Upper lobe of left lung (tissue), 6 donors: ENCODE measurements at places on chromosomes 5 and 9. TPM values are rescaled to one million over a fixed set of nuclear protein-coding genes. Genes with fewer than 3 reads are reported as not detected.

Gene NMUR2
- 0.37 TPM for total RNA-seq

DNA sequence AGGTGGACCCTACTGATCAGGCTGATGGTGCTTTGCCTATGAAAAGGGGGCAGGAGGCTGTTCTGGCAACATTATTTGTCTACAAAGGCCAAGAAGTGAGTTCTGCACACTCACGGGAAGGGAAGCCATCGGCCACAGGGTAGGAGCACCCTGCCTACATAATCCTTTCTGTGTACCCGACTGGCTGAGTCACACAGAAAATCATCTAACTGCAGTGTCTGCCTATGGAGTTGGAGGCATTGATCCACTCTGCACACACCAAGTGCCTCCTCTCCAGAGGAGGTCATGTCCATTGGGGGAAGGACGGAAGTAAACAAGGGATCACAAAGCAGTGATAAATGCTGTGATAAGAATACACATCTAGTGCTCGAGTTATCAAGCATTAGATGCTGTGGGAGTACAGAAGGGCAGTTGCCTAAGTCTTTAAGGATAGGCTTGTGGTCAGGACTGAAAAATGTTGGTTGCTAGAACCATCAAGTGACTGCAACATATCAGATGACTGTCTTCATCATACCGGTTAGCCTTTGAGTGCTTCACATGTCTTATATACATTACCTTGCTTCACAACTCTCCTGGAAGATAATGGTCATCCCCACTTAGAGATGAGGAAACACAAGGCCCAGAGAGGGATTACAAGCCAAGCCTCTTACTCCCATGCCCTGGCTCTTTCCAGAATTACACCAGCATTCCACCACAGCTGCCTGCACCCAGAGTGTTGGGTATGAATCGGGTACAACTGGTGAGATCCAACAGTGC is 1.3 kb upstream of the SLC2A8 start:
- H3K27ac ChIP-seq: no peak overlapping the region
- H3K4me3 ChIP-seq: peak overlapping the region; percentile 93
- no peaks in the 10 kb centered on the region for H3K27me3 ChIP-seq
- H3K4me1 ChIP-seq: peaks cover 20% of the 10 kb centered on the region

DNA sequence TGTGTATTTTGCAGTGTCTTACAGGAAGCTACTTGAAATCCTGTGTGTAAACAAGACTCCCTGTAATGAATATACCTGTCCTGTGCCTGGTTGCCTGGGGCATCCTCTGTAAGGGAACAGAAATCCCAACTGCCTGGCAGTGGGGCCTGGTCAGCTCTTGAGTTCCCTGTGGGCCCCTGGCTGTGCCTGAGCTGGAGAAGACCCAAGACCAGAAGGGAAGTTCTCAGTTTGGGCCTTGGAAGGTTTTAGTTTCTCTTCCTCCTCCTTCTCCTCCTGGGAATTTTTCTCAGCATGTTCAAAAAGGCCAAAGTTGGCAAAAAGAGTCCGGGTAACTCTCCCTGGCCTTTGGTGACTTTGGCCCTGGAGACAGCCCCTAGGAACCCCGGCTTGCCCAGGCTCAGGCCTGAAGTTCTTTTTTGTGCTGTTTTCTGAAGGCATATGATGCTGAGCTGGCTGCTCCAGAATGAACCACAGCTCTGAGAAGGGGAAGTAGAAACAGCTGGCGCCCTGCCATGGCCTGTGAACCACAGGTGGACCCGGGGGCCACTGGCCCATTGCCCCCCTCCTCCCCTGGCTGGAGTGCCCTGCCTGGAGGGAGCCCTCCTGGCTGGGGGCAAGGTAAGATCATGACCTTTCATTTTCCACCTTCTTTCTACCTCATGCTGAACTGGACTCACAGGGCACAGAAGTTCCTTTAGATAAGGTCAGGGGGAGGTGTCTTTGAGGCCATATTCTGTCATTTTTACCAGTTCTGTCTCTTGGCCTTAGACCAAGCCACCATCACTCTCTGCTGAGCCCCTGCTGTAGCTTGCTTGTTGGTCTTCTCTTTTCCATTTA is 5.8 kb downstream of the TMEM268 start:
- H3K27ac ChIP-seq: peak overlapping the region; percentile 82
- no peaks in the 10 kb centered on the region for H3K36me3 ChIP-seq
- no peak overlapping the region for H3K4me3 ChIP-seq
- H3K27me3 ChIP-seq: no peaks in the 10 kb centered on the region

DNA sequence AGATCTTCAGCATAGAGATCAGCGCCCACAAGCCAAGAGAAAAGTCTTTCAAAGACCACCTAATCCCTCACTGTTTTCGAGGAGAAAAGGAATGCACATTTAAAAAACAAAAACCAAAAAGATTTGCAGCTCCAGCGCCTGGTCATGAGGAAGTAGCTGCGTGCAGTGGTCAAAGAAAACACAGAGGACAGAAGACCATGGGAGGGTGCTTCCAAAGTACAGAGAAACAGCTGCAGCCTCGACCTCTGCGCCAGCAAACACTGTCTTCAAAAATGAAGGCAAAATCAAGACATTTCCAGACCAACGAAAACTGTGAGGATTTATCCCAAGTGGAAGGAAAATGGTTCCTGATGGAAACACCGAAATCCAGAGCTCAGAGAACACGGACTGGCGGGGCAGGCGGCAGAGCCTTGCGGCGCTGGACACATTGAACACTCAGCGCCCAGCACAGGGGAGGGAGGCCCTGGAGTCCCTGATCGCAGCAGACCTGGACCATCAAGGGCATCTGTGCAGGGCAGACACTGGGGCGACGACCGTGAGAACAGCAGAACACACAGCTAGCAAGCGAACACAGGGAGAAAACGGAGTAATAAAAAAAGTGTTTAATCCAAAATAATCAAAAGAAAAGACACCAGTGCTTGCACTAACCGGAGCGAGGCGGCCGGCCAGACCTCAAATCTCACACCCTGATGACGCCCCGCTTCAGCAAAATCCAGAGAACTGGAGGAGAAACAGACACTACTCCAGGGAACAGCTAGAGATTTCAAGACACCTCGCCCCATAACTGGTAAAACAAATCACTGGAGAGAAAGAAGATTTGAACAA is 12.6 kb upstream of the SLC12A7 start:
- peaks cover 11% of the 10 kb centered on the region for H3K4me1 ChIP-seq
- no peak overlapping the region for H3K4me3 ChIP-seq
- H3K27ac ChIP-seq: no peak overlapping the region
- DNase-seq: no peak
- H3K36me3 ChIP-seq: no peaks in the 10 kb centered on the region

DNA sequence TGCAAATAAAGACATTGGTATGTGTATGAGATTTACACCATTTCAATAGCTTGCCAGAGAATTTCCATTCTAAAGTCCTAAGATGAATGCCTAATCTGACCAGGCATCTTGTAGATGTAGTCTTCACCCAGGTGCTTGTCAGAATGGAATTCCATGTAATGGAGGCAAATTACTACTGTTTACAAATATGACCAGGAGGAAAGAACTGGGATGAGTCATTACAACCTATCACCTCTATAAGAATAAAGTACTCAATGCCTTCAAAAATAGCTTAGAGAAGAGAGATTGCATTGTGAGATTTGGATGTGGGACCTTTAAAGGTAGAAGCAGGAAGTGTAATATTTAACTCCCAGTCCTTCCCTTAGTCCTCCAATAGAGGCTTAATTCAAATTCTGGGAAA is 507.0 kb upstream of the PTGER4 start:
- H3K4me3 ChIP-seq: no peak overlapping the region
- no peak for DNase-seq
- H3K4me1 ChIP-seq: no peaks in the 10 kb centered on the region
- H3K36me3 ChIP-seq: no peaks in the 10 kb centered on the region
- no peaks in the 10 kb centered on the region for H3K27me3 ChIP-seq
